ENCODE measurements at places on chromosomes 16 and 17.

DNA sequence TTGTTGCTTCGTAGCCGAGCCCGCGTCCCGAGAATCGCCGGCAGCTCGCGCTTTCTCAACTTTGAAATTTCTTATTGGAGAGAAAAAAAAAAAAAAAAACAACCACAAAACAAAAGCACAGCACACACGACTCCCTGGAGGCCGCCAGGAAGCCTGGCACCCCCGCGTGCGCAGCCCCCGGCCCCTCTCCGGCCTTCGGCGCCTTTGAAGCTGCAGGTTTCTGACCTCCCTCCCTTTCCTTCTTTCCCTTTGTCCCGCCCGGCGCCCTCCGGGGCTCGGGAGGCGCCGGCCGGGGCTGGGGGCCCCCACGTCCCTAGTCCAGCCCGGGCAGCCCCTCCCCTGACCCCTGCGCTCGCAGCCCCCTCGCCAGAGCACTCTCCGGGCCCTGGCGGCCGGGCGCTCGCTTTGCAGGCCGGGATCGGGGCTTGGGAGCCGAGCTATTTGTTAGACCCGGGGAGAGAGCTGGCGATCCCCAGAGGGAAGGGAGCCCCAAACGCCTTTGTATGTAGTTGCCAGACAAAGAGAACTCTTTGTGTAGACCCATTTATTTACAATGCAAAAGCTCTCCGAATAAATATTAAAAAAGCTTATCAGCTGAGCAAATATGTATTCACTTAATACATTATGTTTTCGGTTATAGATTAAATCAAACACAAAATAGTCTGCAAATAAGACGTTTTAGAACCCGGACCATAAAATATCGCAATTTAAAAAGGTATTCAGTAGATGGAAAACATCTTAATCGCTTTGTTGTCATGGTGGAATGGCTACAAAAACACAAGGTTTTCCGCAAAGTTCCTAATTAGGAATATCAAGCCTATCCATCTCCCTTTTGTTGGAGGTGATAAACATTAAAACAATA lies 2.3 kb downstream of the BAHCC1 start:
- DNase-seq: no peak

DNA sequence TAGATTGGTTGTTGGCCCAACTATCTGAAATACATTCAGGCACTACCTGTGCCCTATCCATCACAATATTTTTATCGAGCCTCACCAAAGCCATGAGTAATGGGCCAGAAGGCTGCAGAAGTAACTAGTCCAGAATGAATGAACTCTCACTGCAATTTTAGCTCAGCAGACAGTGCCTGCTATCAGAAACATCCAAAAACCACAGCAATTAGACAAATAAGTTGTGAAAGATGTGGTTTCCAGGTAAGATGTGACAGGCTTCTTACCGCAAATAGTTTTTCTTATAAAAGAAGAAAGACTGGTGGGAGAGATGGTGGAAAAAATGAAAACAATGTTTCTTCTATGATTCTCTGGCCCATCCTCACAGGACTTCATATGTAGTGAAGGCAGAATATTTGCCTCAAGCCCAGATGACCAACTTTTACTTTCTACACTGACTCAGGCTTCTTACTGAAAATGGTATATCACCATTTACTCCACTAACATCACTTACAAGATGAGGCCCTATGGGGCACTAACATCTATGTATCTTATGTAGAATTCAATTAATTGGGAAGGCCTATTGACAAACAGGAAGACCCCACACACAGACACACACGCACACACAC lies 9.8 kb upstream of the RFFL start:
- DNase-seq: no peak

DNA sequence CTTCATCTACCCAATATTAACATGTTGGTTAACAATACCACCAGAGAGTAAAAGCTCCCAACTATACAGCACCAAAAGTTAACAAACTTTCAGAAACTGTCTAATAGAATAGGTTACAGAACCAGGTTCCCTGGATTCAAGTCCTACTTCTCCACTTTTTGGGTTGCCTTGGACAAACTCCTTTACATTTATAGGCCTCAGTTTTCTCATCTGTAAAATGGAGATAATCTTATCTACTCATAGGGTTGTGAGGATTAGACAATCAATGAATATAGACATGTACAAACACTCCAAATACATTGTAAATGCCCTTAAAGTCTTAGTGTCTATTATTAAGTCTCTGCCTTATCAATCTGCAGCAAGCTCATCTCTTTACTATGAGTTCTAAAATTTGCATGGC lies 435.2 kb downstream of the ZFHX3 start:
- no peak for DNase-seq

GRCh38 chr17:48642059-48642842 lies 16.1 kb upstream of the HOXB9 start:
- DNase-seq: no peak

GRCh38 chr17:77467521-77467920 lies 326.8 kb downstream of the SEC14L1 start:
- DNase-seq: no peak

- no peak for DNase-seq
Measured at GRCh38 chr17:83079766-83080578, 563 bp downstream of the METRNL start.

- no peak for DNase-seq
Measured at GRCh38 chr17:48052956-48053757, 5.0 kb downstream of the NFE2L1 start.

GRCh38 chr17:82230609-82231311 lies 1.9 kb downstream of the SLC16A3 start:
- no peak for DNase-seq

GRCh38 chr17:67679225-67679624 lies 38.5 kb upstream of the NOL11 start:
- no peak for DNase-seq

DNA sequence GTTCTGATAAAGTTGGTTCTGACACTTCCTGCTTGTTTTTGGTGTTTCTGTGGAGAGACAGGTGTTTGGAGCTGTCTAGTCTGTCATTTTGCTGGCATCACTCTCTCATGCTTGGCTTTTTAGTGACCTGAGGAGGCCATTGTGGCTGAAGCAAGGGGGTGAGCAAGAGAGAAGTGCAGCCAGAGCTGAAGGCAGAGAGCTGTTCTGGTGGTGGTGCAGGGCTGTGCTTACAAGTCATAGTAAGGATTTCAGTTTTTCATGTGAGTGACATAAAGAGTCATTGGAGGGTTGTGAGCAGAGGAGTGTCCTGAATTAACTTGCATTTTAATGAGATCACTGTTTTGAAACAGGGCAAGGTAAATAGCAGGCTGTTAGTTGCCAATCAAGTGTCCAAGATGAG lies 97.5 kb downstream of the CHD9 start:
- DNase-seq: no peak

GRCh38 chr16:50692644-50692998 lies 785 bp upstream of the NOD2 start:
- no peak for DNase-seq

DNA sequence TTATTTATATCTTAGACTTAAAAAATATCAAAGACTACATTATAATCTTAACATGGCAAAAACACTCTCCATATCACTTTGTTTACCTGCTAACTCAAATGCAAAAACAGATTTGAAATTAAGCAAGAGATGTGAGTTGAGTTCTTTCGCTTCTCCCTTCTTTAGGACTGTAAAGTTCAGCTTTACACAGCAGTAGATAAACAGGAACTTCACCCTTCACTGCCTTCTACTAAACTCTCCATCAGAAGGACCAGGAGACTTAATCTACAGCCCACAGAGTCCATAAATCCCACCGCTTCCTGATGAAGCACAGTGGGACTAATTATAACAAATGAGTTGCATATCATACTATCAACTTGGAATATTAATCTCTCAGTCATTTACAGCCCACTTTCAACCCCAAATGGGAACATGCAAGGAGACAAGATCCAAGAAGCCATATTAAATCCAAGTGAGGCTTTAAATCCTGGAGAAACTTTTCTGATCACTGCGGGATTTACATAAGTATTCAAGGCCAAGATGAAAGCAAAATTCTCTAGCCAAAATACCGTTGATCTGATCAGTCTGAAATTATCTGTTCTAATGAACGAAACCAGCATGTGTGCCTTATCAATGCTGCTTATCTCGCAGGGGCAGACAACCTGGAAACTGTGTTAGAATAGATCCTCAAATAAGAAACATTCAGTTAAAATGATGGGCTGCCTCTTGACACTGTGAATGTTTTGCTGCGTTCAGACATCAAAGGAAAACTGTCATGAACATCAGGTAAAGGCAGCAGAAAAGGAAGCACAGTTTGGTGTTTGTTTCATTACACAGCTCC lies 1.6 kb downstream of the AMFR start:
- peak; percentile 21 for DNase-seq

- DNase-seq: peak; percentile 8
Measured at GRCh38 chr16:72172105-72173034, at the start of gene PMFBP1. Gene PMFBP1 (minus strand): TSS chr16:72172155. CDS start chr16:72171208, 947 bp downstream.

DNA sequence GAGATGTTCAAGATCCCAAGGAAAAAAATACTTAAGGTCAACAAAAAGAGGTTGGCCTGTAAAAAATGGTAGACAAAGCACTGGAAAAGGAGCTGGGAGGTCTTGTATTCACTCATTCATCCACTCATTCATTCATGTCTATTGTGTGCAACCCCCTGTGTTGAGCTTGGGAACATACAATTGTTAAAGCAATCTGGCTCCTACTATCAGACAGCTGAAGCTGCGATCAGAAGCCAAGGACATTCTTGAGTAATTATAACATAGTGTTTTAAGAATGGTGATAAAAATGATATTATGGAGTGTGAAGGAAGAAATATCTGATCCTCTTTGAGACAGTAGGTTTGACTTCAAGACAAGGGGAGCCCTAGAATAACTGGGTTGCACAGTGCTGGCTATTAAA lies 693.4 kb downstream of the TOX3 start:
- DNase-seq: no peak

DNA sequence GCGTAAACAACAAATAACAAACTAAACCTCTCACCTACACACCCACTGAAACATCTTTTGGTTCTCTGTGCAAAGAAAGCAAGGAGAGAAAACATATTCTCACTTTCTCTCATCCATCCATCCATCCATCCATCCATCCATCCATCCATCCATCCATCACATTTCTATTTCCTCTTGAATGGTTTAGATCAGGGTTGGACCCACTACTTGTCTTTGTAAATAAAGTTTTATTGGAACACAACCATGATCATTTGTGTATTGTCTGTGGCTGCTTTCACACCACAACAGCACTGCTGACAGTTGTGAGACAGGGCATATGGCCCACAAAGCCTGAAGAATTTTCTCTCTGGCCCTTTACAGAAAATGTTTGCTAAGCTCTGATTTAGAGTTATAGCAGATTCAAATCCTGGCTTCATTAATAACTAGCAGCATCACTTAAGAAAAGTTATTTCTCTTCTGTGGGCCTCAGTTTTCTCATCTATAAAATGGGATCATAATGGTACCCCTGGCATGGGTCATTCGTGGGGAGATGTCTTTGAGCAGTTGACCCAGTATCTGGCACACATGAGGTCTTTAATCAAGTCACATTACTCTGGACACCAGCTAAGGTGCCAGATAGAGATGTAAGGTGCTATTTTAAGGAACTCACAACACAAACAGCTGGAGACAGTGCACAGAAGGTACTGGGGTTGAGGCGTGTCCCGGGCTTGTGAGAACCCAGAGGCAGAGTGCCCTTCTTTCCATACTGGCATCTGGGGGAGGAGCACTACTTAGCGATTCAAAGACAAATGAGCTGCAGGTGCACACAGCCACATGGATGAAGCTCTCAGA lies 146.3 kb downstream of the CMIP start:
- DNase-seq: peak; percentile 12

GRCh38 chr17:42780851-42781638 lies 635 bp downstream of the WNK4 start:
- no peak for DNase-seq

DNA sequence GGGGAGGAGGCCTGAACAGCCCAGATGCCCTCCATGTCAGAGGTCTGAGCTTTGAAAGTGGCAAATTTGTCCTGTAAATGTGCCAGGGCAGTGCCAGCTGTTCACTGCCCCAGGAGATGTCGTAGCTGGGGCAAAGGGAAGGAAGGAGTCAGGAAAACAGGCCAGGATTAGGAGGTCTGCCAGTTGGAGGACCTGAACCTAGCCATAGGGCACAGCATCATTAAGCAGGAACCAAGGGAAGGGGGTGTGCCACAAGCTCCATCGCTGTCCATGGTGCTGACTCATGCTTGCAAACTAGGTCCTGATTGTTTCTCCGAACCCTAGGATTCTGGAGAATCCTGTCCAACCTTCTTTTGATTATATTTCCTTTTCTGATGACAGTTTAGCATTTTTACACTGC lies 124.2 kb downstream of the TMEM132E start:
- DNase-seq: peak; percentile 64

DNA sequence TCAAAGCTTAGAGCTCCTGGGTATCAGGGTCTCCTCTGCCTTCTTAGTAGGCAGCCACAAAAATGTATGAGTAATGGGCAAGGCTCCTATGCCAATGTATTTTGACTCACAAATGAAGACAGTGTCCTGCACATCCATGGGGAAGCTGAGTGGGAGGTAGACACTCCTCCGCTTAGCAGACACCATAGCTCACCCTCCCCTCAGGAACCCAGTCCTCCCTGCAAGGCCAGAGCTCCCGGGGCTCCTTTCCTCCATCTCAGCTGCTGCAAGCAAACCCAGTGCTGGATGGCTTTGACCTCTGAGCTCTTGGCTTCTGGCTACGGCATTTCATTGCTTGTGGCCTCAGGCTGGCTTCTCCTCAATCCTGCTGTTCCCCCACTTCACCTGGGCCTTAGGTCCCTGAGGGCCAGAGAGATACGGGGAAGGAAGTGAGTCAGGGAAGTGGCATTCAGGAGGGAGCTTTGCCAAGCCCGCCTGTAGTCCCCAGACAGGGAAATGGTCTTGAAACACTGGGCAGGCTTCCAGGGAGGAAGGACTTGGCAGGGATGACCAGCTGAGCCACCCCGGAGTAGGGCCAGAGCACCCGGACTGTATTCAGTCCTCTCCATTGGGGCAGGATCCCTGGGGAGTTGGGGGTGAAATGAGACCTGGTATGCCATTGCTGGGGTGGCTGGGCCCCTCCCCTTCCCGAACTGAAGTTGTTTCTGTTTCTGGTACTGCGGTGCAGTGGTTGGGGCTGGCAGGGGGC lies 4.5 kb downstream of the ABCC3 start:
- DNase-seq: no peak

GRCh38 chr17:6323626-6324356 lies 111.1 kb downstream of the AIPL1 start:
- no peak for DNase-seq

DNA sequence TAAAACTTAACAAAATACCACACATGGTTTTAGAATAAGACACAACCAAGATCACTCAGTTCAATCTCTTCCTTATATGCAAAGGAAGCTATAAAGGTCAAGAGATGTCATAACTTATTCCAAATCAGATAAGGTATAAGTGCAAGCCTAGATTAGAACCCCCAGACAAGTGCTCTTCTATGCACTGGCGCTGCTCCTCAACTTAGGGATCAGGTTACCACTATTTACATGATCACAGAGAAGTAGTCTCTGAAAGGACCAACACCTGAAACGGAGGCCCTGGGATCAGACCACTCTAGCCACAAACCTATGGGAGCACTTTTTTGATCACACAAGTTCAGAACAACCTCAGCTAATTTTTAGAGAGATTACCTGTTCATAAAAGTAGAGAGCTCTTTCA lies 16.6 kb downstream of the COPS3 start:
- DNase-seq: no peak

DNA sequence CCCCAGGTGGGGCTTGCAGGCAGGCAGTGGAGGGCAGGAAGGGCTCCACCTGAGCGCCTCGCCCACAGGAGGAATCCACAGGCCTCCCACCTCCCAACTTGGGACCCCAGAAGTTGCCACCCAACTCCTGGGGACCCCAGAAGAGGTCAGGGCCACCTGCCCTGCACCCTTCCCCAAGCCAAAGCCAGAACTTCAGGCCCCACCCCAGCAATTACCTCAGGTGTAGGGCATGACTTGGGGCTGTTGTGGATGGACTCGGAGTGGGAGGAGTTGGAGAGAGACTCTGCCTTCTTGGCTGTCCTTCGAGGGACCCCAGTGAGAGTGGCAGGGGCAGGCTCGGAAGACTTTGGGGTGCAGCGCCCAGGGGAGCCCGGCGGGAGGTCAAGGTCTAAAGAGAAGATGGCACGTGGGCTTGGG lies 10.5 kb downstream of the TSPOAP1 start:
- no peak for DNase-seq
